ENCODE measurements at places on chromosomes 1 and 21.

GRCh38 chr1:50750021-50750619 is 209.9 kb downstream of the FAF1 start:
- DNase-seq, result no peak

DNA sequence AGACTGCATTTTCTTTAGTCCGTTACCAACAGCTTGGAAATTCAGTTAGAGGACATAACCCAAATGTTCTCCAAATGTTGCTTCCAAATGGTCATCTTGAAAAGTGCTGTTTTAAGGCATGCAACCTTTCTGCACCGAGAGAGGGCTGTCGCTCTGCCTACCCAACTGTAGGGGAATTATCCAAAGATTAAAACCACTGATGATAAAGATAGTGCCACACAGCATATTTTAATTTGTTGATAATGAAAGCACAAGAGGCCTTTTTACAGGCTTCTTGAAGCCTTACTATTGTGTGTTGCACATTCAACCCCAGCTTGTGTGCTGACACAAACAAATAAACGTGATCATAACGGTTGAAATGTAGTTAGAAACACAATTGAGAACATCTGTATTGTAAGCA is 121.5 kb downstream of the LMO4 start:
- no peak for DNase-seq

GRCh38 chr1:34923490-34923889 is 6.0 kb downstream of the DLGAP3 start:
- DNase-seq, result no peak

DNA sequence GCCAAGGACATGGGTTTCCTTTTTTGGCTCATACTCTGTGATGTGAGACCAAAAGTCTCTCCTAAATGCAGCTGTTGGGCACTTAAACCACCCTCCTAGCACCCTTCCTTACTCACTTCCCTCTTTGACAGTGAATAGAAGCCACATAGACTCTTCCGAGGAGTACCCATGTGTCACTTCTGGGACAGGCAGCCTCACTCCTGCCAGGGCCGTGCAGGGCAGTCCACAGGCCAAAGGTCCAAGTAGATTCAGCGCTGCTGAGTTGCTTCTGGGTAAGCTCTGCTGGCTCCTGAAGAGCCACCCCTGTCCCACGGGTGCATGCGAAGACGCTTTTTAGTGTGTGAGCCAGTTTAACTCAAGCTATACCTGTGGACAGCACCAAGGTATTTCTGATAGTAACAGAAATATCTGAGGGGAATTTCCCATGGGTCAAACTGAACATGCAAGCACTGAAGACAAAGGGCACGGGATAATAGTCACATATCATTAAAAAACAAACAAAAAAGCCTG is 36.8 kb upstream of the BMP8B start:
- no peak for DNase-seq

DNA sequence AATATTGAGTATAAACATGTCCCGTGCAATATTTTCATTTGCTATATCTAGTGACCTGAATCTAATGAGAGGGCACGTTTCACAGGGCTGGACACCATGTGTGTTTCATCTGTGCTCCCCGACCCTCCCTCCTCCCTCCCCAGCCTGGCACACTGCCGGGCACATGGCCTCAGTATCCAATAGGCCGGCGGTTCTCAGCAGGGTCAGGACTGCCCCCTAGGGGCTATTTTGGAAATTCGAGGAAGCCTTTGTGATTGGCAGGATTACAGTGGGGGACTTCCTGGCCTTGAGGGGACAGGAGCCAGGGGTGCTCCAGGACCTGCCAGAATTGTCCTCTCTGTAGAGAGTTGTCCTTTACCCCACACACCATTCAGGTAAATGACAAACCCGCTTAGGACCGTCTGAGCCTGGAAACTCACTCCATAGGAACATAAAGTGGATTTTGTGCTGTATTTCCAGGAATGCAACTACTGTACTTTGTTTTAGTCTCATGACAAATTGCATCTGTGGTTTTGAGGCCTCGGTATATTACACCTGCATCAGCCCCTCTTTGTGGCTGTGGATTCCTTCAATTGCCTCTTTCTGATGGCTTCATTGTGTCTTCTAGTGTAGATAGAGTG is 109.5 kb upstream of the SIM2 start:
- DNase-seq, result no peak

DNA sequence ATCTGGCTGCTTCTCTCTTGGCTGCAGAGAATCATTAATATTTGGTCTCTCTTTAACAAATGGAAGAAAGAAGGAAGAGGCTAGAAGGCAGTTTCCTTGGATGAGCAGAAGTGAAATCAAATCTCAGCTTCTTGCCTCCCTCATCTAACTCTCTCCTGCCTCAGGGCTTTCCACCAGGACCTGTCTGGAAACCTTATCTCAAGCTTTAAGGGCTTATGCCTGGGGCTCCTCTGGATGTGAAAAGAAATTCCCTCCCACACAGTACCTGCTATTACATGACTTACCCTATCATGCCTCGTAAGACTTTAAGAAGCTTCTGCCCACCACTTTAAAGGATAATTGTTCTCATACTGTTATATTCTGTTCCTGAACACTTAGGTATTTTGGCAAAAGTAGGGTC is 8.9 kb downstream of the VTCN1 start:
- no peak for DNase-seq

DNA sequence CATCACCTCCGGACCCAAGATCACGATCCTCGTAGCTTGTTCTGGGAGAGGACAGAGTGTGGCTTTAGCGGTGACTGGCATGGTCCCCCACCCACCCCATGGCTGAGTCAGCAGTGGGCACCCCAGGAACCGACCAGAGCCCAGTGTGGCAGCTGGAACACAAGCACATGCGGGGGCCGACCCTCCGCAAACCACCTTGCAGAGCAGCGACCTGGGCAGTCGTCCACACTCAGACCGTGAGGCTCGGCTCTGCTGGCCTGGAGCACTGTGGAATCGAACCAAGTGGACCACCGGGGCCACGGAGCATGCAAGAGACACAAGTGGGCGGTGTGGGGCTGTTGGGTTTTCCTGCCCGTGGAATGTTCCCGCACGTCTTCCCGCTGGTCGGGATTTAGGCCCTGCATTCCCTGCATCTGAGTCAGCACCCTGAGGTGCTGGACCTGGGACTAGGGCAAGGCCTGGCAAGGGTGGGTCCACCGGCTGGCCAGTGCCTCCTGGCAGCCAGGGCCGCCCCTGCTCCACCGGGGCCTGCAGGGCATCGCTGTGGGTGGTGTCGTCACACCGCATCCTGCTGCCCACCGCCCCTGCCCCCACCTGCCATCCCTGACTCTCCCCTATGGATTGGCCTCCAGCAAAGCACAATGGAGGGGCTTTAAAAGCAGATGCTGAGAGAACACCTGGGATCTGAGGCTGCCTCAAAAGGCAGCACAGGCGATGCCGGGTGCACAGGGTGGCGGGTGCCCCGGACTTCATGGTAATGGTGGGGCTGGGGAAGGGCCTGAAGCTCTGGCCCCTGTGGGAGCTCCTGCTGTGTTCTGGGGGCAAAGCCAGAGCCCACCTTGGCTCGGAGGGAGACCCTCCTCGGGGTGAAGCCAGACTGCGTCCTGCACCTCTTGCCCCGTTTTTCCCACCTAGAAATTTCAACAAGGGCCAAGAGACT is 18.5 kb downstream of the MORN1 start:
- no peak for DNase-seq

DNA sequence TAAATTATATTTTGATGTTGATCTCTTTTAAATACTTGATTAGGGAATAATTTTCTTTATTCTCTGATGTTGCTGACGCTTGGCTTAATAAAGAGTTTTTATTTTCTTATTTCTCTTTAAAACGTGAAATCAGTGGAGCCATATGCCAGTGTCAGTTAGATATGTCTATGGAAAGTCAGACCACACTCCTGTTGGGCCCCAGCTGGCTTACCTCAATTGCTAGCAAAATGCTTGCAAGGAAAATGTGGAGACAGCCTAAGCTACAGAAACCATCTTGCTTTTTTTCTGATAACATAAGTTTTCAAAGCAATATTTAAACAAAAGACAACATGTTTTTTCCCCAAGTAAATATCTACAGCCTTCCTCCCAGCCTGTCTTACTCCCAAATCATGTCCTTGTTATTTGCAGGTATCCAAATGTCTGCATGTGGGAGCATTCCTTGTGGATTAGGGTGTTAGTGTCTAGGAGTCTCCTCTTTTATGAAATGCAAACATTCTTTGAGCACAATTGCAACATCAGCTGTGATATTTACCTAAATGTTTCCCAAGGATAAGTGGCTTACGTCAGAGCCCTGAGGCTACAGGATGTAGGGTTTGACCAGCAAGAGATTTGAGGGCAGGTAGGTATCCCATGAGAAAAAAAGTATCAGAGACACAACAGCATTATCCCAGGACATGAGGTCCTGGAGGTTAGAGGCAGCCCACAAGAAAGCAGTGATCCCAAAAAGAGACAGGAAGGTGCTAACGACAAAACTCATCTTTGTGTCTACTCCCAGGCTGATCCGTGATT is 117.2 kb upstream of the KCNJ15 start:
- DNase-seq, result no peak

All from breast epithelium (tissue), 4 donors.